ENCODE measurements at places on chromosomes 4 and X.
A peak's percentile ranks its signal among the peaks of the same experiment; 100 is the strongest.

GRCh38 chrX:153526042-153526441 lies 8.6 kb downstream of the ATP2B3 start:
- DNase-seq: no peak

DNA sequence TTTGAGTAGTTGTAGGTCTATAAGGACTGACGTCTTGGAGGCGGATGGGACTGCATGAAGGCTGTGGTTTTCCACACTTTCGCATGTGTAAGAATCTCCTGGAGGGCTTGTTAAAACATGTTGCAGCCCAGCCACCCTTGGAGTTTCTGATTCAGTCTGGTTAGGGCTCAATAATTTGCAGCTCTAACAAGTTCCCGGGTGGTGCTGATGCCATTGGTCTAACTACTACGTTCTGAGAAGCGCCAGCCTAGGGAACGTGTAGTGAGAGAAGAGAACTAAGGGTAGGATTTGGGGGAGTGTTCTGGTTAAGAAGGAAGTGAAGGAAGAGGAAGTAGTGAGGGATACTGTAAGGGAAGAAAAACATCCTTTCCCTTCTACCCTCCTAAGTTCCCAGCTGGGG lies 138.9 kb downstream of the LARP7 start:
- DNase-seq: no peak

DNA sequence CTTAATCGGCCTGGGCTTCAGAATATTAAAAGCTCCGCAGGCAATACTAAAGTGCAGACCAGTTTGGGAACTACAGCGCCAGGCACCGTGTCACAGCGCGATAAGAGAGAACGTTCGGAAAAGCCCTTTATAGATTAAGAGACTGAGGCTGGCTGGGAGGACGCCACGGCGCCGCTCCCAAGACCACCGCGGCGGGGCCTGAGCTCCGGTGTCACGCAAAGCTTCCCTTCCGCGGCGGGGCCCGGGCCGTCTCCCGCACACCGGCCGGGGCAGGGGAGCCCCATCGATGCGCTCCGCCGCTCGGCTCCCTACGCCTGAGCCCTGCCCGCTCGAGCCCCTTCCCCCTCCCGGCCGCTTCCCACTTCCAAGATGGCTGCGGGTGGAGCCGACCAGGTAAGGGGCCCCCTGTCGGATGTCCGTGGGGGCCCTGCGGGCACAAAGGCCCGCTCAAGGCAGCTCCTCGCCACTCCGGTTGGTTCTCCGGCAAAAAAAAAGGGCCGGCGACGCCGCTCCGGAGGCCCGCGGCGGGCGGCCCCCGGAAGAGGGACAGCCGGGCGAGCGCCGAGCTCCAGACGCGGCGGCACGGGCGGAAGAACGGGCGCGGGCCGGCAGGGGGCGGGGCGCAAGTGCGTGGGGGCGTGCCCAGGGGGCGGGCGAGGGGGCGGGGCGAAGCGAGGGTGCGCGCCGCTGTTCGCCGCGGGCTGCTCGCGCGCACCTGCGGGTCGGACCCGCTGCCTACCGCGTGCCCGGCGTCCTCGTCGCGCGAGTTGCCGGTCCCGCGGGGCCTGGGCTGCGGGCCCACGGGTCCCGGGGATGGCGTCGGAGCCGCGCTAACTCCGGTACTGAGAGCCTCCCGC lies at the start of gene TBC1D14:
Gene TBC1D14, plus strand, starts transcription at position 714 of the 857 bp plus-strand sequence. CDS start 13,564 bp downstream, outside the sequence.
- DNase-seq: no peak

GRCh38 chrX:46686003-46686645 lies 72.8 kb downstream of the SLC9A7 start:
- no peak for DNase-seq

DNA sequence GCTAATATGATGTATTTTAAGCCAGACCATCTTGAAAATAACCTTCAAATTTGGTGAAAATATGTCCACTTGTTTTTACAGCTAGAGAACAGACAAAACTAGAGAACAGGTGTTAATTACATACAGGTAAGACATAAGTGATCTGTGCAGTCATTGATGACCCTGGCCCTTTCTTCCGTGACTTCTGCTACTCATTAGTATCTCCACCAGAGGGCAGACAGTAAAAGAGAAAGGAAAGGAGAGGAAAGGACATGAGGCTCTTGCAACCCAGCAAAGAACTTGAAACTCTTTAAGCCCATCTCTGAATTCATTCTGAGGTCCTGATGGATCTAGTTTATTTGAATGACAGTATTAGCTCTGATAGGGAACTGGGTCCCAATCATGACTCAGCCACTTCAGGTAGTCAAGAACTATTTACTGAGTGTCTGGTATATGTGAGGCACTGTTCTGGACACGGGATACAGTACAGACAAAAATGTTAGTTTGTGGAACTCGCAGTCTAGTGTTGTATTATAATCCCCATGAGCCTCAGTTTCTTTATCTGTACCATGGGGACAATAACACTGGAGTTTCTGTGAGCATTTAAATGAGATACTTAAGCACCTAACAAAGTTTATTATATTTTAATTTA lies 121.0 kb upstream of the TEX13D start:
- DNase-seq: no peak

DNA sequence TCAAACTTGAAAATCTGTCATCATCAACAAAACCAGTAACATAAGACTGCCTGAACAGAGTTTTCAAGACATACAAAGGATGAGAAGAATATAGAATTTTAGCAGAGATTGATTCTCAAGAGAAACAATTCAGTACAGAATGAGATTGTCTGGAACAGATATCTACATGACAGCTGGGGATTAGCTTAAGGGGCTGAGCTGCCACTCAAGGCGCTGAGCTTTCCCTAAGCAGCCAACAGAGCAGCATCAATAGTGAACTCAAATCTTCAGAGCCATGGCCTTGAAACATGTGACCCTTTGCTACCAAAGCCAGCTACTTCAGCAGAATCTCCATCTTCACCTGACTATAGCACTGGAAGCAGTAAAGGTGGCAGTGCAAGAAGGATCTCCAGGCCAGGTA lies 24.3 kb upstream of the PCDH10 start:
- no peak for DNase-seq

GRCh38 chrX:149043401-149043800 lies 461.7 kb downstream of the IDS start:
- DNase-seq: no peak

DNA sequence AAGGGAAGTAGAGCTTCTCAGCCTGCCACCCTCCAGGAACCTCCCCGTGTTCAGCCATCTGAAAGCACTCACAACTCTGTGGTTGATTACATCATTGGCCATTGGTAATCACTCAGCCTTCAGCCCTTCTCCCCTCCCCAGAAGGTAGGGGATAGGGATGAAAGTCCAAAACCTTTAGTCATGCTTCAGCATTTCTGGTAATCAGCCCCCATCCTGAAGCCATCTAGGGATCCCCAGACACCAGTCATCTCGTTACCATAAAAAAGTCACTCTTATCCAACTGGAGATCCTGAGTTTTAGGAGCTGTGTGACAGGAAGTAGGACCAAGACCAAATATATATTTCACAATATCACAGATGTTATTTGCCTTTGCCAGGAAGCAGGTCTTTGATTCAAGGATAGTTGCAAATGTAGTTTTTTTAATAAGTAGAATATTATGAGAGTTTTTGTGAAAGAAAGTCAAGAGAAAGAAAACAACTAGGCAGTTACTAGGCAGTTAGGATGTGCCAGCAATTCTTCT lies 364.6 kb upstream of the NOCT start:
- DNase-seq: peak; percentile 93

DNA sequence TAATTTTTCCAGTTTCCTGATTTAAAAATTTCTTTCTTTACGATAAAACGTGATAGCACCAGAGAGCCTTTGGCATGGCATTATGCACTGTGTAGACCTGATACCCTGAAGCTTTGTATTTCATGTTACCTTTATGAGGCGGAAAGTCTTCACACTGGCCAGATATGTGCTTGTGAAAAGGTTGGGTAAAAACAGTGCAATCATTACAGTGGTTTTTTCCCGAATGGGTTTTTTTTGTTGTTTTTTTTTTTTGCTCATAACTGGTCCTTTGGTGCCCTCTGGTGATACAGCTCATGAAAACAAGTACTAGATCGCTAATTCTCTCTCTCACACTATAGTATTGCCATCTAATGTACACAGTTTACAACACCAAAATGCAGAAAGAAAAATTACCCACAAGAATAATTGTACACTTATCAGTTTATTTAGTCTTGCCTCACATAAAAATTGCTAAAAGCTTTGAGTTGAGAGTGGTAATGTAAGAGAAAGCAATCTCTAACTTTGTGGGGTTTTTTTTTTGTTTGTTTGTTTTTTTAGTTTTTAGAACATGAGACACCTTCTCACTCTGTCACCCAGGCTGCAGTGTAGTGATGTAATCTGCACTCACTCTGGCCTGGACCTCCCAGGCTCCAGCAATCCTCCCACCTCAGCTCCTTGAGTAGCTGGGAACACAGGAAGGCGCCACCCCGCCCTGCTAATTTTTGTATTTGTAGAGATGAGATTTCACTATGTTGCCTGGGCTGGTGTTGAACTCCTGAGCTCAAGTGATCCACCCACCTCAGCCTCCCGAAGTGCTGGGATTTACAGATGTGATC lies 21.3 kb downstream of the SPCS3 start:
- no peak for DNase-seq

DNA sequence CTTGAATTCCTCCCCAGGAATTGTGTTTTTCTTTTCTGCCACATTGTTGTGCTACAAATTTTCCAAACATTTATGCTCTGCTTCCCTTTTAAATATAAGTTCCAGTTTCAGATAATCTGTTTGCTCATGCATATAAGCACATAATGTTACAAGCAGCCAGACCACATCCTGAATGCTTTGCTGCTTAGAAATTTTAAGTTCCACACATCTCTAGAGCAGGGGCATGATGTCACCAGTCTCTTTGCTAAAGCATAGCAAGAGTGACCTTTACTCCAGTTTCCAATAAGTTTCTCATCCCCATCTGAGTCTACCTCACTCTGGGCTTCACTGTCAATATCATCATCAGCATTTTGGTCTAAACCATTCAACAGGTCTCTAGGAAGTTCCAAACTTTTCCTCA lies 932.5 kb downstream of the SH3BGRL start:
- no peak for DNase-seq

DNA sequence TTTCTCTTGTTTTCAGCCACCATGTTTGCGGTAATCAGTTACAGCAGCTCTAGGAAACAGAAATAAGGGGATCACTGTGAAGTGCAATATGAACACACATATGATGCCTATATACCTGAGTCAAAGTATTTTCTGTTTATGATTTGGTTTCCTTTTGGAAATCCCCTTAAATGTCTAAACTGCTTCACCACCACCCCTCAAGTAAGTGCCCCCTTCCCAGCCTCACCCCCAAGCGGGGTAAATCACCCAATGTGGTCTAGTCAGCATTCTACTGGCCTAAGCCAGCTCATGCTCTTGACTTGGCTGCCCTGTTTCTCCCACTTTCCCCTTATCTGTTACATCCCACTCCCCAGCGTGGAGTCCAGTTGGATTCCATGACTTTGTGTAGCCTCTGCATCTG lies 176.5 kb downstream of the QDPR start:
- no peak for DNase-seq

GRCh38 chrX:69133921-69134542 lies 31.2 kb downstream of the PJA1 start:
- DNase-seq: peak; percentile 46

- no peak for DNase-seq
Observed at GRCh38 chr4:51895158-51895557, 52.2 kb downstream of the DCUN1D4 start.

GRCh38 chr4:2487632-2488031 lies 18.7 kb downstream of the RNF4 start:
- DNase-seq: no peak

DNA sequence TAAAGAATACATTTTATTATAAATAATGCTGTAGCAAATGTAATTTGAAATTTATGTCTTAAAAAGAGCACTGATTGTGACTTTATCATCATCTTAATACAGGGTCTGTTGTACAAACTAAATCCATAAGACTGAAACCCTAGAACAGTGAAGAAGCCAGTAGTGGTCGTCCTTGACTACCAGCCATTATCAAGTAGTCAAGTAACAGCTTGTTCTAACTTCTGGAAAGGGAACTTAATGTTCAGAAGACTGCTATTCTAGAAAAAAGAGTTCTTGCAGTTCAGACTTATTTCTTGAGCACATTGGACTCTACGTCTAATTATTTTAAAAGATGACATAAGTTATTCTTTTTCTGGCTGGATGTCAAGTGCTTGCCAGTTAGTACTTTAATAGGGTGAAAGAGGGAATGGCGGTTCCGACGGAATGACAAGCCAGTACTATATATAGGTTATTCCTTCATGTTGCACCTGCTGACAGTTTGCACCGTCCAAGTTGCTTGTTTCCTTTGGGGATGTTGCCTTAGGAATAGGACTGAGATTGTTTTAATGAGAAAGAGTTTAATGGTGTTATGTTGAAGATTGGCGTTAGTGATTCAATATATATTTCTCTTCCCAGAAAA lies 109.9 kb downstream of the RAPGEF2 start:
- no peak for DNase-seq

DNA sequence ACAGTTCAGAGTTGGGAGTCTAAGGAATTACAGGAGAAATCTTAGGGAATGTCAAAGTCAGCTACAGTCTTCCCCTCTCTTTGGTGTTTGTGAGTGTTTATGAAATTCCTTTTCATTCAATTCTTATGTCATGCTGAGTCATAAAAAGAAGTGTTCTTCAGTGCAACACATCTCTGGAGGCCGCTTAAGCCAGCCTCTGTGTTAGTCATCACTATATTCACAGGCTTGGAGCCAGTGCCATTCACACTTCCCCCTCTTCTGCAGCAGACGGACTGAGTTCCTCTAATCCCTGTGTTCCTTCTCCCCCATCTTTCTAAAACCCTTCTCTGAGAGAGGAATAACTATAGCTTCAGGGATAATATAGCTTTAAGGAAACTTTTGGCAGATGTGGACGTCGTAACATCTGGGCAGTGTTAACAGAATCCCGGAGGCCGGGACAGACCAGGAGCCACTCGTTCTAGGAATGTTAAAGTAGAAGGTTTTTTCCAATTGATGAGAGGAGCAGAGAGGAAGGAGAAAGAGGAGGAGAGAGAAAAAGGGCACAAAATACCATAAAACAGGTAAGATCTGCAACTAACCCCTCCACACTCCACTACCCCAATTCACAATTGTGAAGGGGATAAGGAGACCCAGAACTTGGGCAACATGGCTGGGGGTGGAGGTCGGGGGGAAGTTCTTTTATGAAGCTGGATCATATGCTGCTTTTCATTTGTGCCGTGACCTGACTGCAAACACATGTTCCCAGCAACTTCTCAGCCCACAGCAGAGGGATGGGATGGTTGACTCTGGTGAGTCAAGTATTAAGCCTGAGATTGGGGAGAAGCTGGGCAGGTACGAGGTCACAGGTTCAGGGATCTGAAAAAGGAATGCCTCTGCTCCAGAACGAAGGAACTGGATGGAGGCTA lies at the start of gene SRPX2:
Gene SRPX2, plus strand, starts transcription at position 244 of the 905 bp plus-strand sequence. CDS start 2,124 bp downstream, outside the sequence.
- DNase-seq: peak; percentile 67

- no peak for DNase-seq
Observed at GRCh38 chr4:148390311-148390710, 51.9 kb downstream of the NR3C2 start.

DNA sequence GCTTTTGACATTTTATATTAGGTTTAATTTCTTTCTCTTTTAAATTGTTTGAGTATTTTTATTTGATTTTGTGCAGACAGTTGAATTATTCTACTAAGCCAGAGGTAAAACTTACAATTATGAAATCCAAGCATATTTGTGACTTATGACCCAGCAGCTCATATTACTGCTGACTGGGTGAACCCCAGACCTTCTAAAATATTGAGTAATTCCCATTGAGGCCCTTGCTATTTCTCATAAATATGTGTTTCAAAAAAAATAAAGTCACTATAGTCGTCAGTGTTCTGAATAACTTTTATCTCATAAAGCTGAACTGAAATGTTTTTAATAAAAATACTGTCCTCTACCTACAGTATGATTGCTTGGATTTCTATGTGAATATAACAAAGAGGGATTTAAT lies 303.1 kb downstream of the IQCM start:
- no peak for DNase-seq

All from AG09309 (cell line).